ENCODE measurements at places on chromosomes 1 and 21.

GRCh38 chr1:228727681-228728171, 7.6 kb upstream of the RHOU start:
- H3K4me3 ChIP-seq, result no peak overlapping the region
- H3K27ac ChIP-seq, result no peak overlapping the region
- no peaks in the 10 kb centered on the region for H3K27me3 ChIP-seq

DNA sequence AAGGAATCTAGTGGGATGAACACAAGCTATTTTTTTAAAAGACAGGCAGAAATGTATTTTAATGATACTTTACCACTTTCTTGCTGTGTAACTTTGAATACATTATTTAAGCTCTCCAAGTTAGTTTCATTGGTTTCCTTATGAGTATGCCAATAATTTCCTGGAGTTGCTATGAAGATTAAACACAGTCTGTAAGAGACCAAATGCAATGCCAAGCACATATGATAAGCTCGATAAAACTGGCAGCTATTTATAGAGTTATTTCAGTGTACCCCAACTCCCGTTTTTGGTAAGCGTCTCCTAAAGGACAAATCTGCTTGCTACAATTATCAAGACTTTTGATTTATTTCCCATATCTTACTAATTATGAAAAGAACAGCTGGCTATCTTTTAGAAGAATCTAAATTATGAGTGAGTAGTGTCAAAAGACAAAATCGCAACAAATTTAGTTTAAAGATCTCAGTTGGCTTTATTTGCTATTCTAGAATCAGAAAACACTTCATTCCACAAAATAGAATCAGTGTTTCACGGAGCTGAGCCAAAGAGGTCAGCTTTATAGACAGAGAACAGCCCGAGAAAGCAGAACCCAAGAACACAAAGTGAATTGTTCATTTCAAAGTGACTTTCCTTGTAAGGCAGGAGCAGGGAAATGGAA, 7.2 kb upstream of the MAP10 start:
- H3K36me3 ChIP-seq, result no peaks in the 10 kb centered on the region
- no peak for DNase-seq
- H3K27me3 ChIP-seq, result no peaks in the 10 kb centered on the region
- H3K4me1 ChIP-seq, result peaks cover 3% of the 10 kb centered on the region
- H3K4me3 ChIP-seq, result no peak overlapping the region
- H3K27ac ChIP-seq, result no peak overlapping the region

DNA sequence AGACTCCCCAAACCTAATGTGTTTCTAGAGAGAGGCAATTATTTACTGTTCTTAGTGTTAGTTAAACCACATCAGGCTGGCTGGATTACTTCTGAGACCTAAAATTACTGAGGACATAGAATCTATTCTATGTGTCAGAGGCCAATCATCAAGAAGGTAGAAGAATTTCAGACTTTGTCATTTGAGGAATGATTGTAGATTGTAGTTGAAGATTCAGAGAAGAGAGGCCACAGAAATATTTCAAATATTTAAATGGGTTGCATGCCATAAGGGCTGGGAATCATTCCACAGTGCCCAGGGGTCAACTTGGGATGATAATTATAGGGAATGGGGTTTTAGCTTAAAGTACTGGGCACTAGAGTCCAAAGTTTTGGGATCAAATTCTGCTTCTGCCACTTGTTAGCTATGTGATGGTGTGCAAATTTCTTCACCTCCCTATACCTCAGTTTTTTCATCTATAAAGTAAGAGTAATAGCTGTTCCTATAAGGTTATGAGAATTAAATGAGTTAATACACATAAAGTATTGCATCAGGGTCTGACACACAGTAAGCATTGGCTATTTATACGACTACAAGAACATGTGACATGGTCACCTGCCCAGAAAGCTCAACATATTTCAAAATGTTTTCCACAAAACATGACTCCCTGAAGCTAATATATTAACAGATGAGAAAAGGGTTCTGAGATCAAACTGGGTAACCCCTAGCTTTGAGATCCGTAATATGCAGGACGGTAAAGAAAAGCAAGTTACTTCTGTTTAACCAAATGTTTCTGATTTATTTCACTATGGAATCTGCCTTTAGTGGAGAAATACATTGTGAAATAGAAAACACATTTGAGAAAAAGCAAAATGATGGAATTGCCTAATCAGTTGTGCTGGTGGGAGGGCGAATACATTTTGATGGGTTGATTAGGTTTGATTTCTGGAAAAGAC, 69.7 kb upstream of the SPAG17 start:
- no peak overlapping the region for H3K4me3 ChIP-seq
- H3K27me3 ChIP-seq, result no peaks in the 10 kb centered on the region
- no peak overlapping the region for H3K27ac ChIP-seq
- H3K36me3 ChIP-seq, result no peaks in the 10 kb centered on the region
- no peak for DNase-seq
- H3K4me1 ChIP-seq, result no peaks in the 10 kb centered on the region

GRCh38 chr1:115501476-115501875, 140.3 kb upstream of the VANGL1 start:
- H3K27ac ChIP-seq, result no peak overlapping the region
- H3K27me3 ChIP-seq, result peaks cover under 1% of the 10 kb centered on the region
- no peaks in the 10 kb centered on the region for H3K4me1 ChIP-seq
- H3K4me3 ChIP-seq, result no peak overlapping the region
- no peaks in the 10 kb centered on the region for H3K36me3 ChIP-seq

GRCh38 chr1:75964760-75965408, 32.7 kb upstream of the ASB17 start:
- H3K36me3 ChIP-seq, result no peaks in the 10 kb centered on the region
- no peak overlapping the region for H3K4me3 ChIP-seq
- H3K4me1 ChIP-seq, result no peaks in the 10 kb centered on the region
- no peak for DNase-seq
- H3K27ac ChIP-seq, result no peak overlapping the region

DNA sequence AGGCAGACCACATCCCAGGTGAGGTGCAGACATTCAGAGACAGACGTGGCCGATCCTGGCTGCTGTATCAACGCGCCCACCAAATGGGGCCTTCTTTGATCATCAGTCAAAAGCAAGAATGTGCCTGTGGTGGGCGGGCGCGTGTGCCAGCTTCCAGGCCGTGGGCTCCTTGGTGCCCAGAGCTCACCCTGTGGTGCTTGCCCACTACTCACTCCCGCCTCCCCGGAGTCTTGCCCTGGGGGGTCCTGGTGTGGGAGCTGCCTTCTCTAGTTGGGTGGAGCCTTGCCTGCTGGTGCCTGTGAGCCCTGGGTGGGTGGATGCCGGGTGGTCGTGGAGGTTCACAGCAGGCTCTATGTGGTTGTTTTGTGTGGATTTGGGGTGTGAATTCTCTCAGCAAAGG, 70.6 kb downstream of the SKI start:
- H3K4me1 ChIP-seq, result peaks cover 100% of the 10 kb centered on the region
- peaks cover 22% of the 10 kb centered on the region for H3K36me3 ChIP-seq
- no peaks in the 10 kb centered on the region for H3K27me3 ChIP-seq
- H3K4me3 ChIP-seq, result no peak overlapping the region

DNA sequence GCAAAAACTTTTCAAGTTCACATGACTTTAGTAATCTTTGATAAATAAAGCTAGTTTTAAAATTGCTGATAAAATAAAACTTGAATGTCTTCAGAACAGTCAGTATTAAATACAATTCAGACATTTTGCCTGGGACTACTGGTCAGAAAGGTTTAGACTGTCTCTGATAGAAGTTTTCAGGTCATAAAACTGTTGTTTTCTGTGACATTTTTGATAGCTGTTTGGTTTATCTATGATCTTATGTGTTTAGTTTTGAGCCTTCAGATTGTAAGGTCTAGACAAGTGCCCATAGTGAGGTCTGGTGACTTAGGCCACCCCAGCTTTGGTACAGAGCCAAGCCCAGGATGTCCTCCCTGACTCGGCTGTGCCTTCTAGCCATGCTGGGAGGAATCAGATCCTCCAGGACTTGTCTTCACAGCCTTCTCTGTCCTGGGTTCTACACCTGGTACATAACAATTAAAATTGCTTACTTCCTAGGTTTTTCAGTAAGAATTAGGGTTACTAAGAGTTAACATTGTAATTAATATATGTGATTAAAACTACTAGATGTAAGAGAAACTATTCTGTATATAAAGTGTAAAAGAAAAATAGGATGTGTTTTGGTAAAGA, 15.1 kb upstream of the DNAH14 start:
- H3K4me3 ChIP-seq, result no peak overlapping the region
- H3K27ac ChIP-seq, result no peak overlapping the region
- H3K4me1 ChIP-seq, result no peaks in the 10 kb centered on the region
- H3K36me3 ChIP-seq, result no peaks in the 10 kb centered on the region

DNA sequence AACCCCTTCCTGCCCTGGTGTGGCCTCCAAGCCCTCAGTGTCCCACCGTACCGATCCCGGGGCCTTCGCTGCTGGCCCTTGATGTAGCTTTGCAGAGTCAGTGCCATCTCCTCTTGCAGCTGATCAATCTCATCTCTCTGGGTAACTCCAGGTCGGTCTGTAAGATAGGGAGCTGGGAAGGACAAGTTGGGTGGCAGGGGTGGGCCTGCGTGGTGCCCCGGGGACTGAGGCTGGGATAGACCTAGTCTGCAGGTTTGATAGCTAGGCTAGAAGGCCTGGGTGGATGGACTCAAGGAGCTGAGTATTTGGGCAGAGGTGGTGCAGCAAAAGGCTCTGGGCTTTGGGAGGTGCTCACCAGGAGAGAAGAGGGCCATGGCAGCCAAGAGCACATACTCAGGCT, 4.9 kb downstream of the TOMM40L start:
- no peak overlapping the region for H3K4me3 ChIP-seq
- peaks cover 20% of the 10 kb centered on the region for H3K4me1 ChIP-seq
- DNase-seq, result no peak
- H3K36me3 ChIP-seq, result no peaks in the 10 kb centered on the region
- H3K27ac ChIP-seq, result no peak overlapping the region

GRCh38 chr1:15735304-15736037, 587 bp upstream of the SLC25A34 start:
- H3K27me3 ChIP-seq, result no peaks in the 10 kb centered on the region
- peaks cover 45% of the 10 kb centered on the region for H3K36me3 ChIP-seq
- H3K4me3 ChIP-seq, result no peak overlapping the region
- no peak for DNase-seq
- no peaks in the 10 kb centered on the region for H3K4me1 ChIP-seq

GRCh38 chr21:24989516-24989915, 617.8 kb downstream of the MRPL39 start:
- DNase-seq, result no peak
- no peak overlapping the region for H3K4me3 ChIP-seq
- H3K27me3 ChIP-seq, result no peaks in the 10 kb centered on the region

GRCh38 chr1:54548389-54549044, 489 bp downstream of the ACOT11 start:
- no peak overlapping the region for H3K27ac ChIP-seq
- no peaks in the 10 kb centered on the region for H3K27me3 ChIP-seq
- H3K4me1 ChIP-seq, result peaks cover 3% of the 10 kb centered on the region
- DNase-seq, result no peak

DNA sequence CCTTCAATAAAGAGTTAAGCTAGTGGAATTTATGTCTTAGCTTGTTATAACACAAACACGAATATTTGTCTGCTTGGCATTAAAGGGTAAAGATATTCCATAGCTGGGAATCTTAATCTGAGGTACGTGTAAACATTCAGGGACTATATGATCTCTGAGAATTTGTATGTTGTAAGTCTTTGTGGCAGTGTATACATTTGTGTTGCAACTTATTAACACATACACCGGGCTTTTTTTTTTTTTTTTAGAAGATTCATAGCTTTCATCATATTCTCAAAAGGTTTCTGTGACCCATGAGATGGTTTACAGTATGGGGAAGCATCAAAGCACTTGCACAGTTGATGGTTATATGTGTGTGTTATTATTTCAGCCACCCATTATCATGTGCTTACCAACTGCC, 3.0 kb downstream of the GGPS1 start:
- peaks cover 59% of the 10 kb centered on the region for H3K4me1 ChIP-seq
- no peak for DNase-seq

- H3K4me3 ChIP-seq, result no peak overlapping the region
- H3K27ac ChIP-seq, result no peak overlapping the region
- DNase-seq, result no peak
- no peaks in the 10 kb centered on the region for H3K36me3 ChIP-seq
Measured at GRCh38 chr1:155131856-155132255, 3.8 kb upstream of the SLC50A1 start.

- no peaks in the 10 kb centered on the region for H3K36me3 ChIP-seq
- DNase-seq, result no peak
- no peaks in the 10 kb centered on the region for H3K4me1 ChIP-seq
- no peaks in the 10 kb centered on the region for H3K27me3 ChIP-seq
Measured at GRCh38 chr1:82593561-82593960, 792.8 kb downstream of the ADGRL2 start.

DNA sequence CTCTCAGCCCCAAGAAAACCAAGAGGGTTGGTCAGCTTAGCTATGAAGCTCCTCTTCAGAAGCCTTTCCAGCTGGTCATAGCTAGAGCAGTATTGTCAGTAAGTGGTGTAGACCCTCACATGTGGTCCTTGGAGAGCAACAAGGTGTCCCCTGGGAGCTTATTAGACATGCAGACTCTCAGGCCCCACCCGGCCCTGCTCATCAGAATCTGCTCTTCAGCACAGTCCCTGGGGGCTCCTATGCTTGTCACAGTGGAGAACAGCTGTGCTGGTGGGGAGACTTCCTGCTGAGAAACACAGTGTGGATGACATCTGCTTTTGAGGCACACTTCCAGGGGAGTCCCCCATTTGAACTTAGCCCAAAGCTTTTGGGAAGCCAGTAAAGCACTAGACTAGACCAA, 21.9 kb upstream of the NEK2 start:
- peak; percentile 86 for DNase-seq
- no peaks in the 10 kb centered on the region for H3K36me3 ChIP-seq
- no peaks in the 10 kb centered on the region for H3K27me3 ChIP-seq
- peaks cover 48% of the 10 kb centered on the region for H3K4me1 ChIP-seq
- no peak overlapping the region for H3K27ac ChIP-seq

GRCh38 chr1:155960081-155960745, 18.1 kb downstream of the ARHGEF2 start:
- peak overlapping the region; percentile 64 for H3K27ac ChIP-seq
- no peaks in the 10 kb centered on the region for H3K27me3 ChIP-seq
- DNase-seq, result no peak
- H3K4me3 ChIP-seq, result peak overlapping the region; percentile 13
- H3K36me3 ChIP-seq, result peaks cover 100% of the 10 kb centered on the region

GRCh38 chr1:40684669-40685068, 6.8 kb upstream of the NFYC start:
- H3K36me3 ChIP-seq, result peaks cover 20% of the 10 kb centered on the region
- no peak overlapping the region for H3K4me3 ChIP-seq
- no peaks in the 10 kb centered on the region for H3K4me1 ChIP-seq
- no peak overlapping the region for H3K27ac ChIP-seq

GRCh38 chr21:20999659-21000058, 1.4 kb downstream of the NCAM2 start:
- no peak overlapping the region for H3K27ac ChIP-seq
- no peak for DNase-seq
- H3K4me3 ChIP-seq, result no peak overlapping the region
- H3K4me1 ChIP-seq, result no peaks in the 10 kb centered on the region
- H3K36me3 ChIP-seq, result no peaks in the 10 kb centered on the region
- peaks cover 19% of the 10 kb centered on the region for H3K27me3 ChIP-seq

- H3K27me3 ChIP-seq, result peaks cover 11% of the 10 kb centered on the region
- H3K36me3 ChIP-seq, result no peaks in the 10 kb centered on the region
- peak; percentile 58 for DNase-seq
- no peak overlapping the region for H3K4me3 ChIP-seq
- no peak overlapping the region for H3K27ac ChIP-seq
Measured at GRCh38 chr21:41480086-41480690, 27.8 kb downstream of the TMPRSS2 start.
